ENCODE measurements at places on chromosomes 7 and 10.

GRCh38 chr7:17209101-17209500 lies 89.4 kb upstream of the AHR start:
- DNase-seq = no peak

- DNase-seq = no peak
These were observed 76.7 kb downstream of the ZEB1 start for GRCh38 chr10:31395695-31396094.

DNA sequence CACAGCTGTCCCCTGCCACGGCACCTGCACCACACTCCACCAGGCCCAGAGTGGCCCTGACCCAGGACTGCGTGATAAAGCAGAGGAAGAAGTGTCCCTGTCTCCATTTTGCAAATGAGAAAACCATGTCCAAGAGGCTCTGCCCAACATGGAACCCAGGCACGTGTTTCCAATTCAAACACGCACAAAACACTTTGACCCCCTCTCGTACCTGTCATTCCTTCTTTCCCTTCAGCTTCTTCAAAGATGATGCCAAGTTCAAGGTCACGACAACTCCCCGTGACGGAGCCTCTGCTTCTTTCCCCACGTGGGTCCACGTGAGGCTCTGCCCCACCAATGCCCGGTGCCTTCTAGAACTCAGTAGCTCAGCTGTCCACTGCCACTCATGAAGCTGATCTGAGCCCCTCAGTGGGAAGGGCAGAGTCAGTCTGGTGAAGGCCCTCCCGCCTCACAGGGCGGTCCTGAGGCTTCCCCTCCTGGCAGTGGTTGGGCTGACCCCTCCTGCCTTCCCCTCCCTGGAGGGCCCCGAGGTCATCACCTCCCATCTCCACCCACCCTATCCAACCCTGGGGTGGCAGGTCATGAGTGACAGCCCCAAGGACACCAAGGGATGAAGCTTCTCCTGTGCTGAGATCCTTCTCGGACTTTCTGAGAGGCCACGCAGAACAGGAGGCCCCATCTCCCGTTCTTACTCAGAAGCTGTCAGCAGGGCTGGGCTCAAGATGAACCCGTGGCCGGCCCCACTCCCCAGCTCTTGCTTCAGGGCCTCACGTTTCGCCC lies 19.0 kb downstream of the CALML5 start:
- no peak for DNase-seq

GRCh38 chr10:42939685-42940366 lies 137.0 kb upstream of the RET start:
- DNase-seq = no peak

- DNase-seq = no peak
These were observed 290.0 kb upstream of the SHH start for GRCh38 chr7:156102267-156102666.

DNA sequence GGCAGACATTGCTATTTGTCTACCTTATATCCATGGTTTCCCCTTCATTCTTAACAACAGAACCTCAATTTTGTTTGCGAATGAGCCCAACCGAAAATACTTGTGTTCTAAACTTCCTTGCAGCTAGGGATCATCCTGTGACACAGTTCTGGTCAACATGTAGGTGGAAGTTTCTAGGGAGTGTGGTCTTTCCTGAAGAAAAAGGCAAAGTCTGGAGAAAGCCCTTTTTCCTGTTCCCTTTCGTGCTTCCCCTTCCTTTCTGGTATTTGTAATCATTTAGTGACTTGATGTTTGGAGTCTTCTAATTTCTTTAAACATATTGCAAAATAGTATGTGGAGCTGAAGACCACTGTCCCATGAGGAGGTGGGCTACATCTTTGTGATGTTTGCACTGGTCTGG lies 2.9 kb upstream of the IFRD1 start:
- DNase-seq = no peak

DNA sequence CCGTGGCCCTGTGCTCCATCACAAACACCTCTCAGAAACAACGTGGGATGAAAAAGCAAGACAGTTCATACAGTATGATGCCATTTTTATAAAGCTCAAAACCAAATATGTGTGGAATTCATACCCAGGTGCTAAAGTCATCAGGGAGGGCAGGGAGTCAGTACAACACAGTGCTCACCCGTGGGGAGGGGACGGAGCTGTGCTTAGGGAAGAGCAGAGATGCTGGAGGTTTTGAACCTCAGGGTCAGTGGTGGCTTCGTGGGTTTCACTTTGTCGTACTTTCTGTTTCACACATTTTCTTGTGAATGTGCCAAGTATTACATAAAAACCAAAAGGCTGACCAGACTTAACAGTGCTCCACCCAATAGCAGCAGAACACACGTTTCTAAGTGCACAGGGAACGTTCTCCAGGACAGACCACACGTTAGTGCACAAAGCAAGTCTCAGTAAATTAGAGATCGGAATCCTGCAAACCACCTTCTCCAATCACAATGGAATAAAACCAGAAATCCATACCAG lies 21.2 kb downstream of the ZMIZ2 start:
- no peak for DNase-seq

DNA sequence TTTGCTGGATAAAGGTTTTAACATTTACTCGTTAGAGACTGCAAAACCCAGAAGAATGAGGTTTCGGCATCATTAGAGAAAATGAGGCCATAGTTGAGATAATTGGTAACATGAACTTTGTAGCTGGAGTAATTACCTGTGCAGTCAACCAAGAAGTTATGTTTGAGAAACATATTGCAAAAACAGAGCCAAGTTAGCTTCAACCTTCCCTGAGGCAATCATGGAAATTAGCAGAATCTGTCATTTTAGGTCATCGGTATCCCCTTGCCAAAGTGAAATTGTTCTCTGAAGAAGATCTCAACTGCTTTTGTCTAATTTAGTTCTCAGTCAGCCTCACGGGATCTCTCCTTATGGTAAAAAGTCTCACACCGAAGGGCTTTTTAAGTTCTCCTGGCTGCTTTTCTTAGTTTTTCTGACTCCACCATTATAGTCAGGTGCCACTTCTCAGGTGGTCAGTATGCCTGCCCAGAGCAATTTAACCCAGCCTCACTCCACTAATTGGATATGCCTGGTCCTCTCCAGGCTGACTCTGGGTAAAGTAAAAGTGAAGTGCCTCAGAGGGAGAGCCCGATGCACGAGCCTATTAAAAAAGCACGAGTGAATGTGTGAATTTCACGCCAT lies 52.5 kb downstream of the NRCAM start:
- no peak for DNase-seq

GRCh38 chr10:114021154-114021553 lies 22.5 kb upstream of the ADRB1 start:
- no peak for DNase-seq

GRCh38 chr10:98035599-98035998 lies 5.2 kb upstream of the CRTAC1 start:
- no peak for DNase-seq

DNA sequence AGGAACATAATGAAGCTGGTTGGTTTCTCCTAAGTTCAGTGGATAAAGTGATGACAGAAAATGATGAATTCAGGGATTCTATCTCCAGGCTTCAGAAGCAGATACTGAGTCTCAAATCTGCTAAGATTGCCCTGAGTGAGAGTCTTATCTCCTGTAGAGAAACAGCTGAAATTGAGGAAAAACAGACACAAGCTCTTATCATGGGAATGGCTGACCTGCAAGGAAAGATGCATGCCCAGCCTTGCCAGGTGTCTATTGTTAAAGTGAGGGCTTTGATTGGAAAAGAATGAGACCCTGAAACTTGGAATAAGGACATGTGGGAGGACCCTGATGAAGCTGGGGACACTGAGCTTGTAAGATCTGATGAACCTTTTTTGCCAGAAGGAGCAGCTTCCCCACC lies 100.3 kb downstream of the DNAJB9 start:
- DNase-seq = no peak

DNA sequence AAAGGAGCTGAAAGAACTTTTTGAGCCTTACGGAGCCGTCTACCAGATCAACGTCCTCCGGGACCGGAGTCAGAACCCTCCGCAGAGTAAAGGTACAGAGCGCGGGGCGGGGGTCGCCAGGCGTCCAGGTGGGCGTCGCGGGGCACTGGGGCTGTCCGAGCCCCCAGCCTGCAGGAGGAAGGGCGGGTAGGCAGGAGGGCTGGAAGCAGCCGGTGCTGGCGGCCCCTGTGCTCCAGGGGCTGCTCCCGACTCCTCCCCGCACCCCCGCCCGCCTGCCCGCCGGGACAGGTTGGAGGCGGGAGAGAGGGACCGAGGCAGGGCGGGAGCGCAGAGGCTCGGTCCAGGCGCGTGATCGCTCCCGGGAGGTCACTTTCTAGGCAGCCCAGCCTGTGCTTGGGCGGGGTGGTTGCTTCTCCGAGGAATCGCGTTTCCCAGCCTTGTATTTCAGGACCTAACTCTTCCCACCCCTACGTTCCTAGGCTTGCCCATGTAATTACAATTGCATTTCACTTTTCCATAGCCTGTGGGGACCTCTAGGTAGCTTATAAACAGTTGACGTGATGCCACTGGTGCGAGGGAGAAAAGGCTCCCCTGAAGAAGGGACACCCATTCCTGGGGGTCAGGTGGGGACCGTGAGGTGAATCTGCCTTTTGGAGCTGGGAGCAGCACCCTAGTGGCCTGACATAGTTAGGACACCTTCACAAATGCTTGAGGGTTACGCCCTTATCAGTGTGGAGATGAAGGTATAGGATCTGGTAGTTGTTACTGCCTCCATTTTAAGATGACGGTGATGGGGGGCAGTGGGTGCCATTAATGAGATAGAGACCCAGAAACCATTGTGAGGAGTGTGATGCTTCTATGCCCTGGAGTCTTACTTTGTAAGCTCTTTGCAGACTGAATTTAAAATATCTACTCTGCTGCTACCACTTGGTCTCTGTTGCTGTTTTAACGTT lies 148.2 kb downstream of the CELF2 start:
- peak; percentile 63 for DNase-seq

DNA sequence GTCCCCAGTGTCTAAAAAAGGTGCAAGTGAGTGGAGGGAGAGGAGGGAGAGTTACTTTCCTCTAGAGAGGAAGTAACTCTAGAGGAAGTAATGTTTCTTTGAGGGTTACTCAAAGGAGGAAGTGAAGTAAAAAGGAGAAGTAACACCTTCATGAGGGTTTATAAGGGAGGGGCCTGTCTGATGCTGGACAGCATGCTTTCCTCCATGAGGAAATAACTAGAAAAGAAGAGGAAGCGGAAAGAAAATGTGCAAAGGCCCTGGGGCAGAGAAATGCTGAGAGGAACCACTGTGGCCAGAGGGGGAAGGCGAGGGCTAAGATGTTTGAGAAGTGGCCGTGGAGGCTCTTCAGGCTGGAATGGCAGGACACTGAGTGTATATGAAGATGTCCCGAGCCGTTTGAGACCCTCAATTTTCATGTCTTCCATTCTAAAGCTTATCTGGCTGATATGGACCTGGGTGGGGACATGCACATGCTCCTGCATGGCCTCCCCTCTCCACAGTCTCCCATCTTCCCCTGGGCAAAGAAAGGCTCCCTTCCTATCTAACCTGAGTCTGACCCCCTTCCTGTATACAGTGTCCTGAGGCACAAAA lies 3.4 kb upstream of the SLC18A2 start:
- DNase-seq = no peak

GRCh38 chr10:87927091-87927490 lies 63.7 kb downstream of the PTEN start:
- no peak for DNase-seq

GRCh38 chr10:32461203-32461602 lies 15.3 kb downstream of the CCDC7 start:
- DNase-seq = no peak

DNA sequence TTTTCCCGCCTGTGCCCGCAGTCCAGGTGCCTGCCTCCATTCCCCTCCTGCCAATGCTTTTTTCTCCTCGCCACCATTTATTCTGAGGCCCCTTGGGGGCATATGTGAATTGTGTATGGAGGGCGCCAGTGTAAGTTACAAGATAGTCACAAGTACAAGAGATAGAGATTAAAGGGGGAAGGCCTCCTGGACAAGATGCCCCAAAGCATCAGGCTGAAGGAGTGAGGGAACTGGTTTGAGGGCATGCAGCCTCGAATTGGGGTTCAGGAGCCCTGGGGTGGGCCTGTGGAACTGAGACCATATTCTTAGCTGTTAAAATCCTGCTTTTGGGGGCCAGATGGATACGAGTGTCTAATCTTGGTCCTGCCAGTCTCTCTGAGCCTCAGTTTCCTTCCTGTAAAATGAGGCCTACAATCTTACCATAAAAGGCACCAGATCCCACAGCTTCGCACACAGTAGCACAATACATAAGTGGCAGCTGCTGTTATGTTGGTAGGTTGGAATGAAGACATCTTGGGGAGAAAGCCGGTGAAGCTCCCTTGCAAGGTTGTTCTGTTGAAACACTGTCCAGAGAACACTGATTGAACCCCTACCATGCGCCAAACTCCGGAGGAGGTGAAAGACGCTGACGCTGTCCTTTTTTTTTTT lies 545 bp upstream of the COMTD1 start:
- no peak for DNase-seq

DNA sequence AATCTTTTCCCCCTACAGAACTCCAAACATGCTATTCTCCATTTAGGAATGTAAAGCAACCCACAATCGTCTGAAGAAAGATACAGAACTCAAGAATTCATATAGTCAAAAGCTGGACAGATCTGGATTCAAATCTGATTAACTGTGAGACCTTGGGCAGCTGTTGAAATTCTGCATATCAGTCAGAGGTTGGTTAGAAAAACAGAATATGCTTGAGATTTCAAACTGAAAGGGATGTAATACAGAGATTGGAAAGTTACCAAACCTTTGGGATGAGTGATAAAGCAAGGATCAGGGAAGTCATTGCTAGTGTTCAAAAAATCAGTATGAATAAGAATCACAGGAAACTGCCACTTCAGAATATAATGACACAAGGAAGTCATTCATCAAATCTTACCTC lies 406.6 kb downstream of the HTR7 start:
- no peak for DNase-seq

DNA sequence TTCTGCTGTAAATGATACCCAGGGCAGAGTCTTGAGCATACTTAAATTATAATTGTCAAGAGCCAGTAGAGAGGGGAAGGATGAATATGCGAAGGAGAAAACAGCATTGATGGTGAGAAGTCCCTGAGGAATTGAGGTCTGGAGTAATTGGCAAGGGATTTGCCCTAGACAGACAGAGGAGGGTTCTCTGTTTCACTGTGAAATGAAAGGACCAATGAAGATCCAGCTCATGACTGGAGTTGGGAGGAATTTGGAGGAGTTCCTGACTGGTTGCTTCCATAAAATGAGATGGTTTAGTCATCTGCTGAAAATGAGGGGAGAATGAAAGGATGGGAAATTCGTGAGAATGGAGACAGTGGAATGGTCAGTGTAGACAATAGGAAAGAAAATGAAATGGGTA lies 6.8 kb downstream of the PRPF18 start:
- DNase-seq = no peak

DNA sequence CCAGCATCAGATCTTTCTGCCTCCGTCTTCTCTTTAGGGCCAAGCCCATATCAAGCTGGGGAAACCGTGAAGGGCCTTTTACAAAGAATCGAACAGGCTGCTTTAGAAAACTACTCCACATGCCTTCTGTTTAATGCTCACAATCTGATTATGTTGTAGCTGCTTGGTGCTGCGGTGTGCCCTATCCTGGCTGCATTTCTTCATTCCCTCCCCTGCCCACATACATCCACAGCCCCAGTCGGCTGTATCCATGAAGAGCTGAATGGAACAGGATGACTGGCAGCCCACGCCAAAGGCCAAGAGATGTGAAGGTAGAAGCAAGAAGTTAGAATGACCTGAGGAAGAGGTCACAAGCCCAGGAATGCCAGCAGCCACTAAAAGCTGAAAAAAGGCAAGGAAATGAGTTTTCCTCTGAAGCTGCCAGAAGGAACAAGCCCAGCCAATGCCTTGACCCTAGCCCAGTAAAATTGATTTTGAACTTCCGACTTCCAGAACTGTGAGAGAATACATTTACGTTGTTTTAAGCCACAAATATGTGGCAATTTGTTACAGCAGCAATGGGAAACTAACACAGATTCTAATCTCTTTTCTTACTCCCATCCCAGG lies 22.2 kb downstream of the TAS2R41 start:
- no peak for DNase-seq

Measured in stimulated activated CD4-positive, alpha-beta T cell treated with anti-CD3 and anti-CD28 coated beads, Interleukin-4, amount 100 ng/mL, for 48 hours (primary cell).